ENCODE measurements at places on chromosomes 16 and 17.

GRCh38 chr16:19567560-19567959 lies 12.1 kb downstream of the VPS35L start:
- no peak for DNase-seq

DNA sequence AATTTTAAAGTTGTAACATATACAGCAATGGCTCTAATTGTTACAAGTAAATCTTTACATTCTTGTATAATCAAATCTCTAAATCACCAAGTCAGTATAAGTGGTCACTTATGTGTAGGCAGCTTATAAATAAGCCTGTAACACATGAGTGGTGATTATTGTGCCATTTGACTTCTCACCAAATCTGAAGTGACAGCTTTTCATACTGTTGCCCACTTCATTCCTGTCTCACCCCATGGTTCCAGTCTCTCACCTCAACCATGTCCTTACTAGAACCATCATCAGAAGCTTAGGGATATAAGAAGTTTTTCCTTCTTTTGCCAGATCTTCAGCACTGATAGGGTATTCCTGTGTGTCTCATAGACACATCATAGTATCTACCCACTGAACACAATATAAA lies 23.5 kb downstream of the TNRC6A start:
- DNase-seq = no peak

DNA sequence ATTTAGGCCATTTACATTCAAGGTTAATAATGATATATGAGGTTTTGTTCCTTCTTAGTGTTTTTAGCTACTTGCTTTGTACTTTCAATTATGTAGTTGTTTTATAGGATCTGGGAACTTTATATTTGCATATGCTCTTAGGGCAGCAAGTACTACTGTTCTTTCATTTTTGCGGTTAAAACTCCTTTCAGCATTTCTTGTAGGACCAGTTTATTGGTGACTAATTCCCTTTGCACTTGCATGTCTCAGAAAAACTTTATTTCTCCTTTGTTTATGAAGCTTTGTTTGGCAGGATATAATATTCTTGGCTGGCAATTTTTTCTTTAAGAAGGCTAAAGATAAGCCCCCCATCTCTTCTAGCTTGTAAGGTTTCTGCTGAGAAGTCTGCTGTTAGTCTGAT lies 131.3 kb upstream of the CDH8 start:
- no peak for DNase-seq

DNA sequence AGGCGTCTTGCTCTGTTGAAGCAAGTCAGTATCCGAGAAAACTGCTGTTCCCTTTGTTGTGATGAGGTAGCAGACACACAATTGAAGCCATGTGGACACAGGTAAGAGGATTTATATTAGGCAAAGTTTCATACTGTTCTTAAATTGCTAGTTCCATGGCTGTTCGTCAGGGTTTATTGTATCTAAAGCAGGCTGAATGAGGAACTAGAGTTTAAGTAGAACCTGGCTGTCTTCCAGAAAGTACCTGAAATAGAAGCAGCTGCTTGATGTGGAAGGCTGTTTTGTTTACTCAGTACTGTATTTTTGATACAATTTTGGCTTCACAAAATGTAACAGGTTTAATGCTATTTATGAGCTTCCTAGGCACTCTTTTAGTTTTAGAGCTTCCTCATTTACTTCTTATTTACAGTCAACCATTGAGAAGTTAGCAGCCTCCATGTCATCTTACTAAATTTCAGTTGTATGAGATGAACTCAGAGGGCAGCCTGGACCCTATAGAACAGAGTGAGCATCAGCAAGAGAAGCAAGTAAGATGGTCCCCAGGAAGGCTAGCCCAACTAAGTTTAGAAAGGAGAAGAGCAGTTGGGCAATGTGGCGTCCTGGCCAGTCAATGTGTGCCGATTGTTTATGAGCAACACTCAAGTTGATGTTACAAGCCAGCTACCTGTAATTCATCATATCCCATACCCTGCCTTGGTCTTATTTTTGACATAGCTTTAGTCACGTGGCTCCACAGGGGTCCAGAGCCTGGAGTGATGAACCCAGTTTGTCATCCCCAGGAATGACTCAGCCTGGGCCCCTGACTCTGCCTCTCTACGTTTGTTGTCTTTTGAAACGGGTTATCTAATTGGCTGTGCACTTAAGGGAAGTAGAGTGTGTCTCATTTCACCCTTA lies 9.7 kb upstream of the ARL2BP start:
- DNase-seq = no peak

- no peak for DNase-seq
These were observed 5.3 kb downstream of the OSGIN1 start for GRCh38 chr16:83958137-83958845.

DNA sequence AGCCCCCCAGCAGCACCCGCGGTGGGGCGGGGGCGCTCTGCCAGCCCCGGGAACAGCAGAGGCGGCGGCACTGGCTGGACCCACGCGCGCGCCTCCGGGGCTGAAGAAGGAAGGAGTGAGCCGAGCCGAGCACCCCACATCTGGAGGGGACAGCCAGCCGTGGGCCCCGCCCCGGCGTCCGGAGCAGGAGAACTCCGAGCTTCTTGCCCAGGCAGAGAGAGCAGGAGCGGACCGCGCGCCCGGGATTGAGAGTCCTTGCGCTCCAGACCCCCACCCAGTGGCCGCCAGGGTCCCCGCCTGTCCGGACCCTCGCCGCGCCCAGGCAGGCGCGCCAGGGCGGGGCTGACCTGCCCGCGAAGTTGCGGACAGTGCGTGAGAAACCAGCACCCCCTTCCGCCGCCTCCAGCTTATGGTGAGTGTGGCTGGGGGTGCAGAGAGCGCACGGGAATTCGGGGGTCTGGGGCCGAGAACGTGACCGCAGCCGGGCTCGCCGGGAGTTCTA lies 921.9 kb upstream of the EEF2KMT start:
- DNase-seq = no peak

- DNase-seq = peak; percentile 2
These were observed 48.7 kb downstream of the TMEM100 start for GRCh38 chr17:55673743-55674506.

Measured in natural killer cell (primary cell).